ENCODE measurements at places on chromosomes 2 and 18. TPM values are rescaled to one million over a fixed set of nuclear protein-coding genes. Genes with fewer than 3 reads are reported as not detected.

SAG gene
- polyA plus RNA-seq = not detected

SERPINB5 gene
- polyA plus RNA-seq = not detected

CFC1 gene
- polyA plus RNA-seq = not detected

CCDC141 gene
- not detected for polyA plus RNA-seq

HNMT gene
- 259 TPM for polyA plus RNA-seq

Data from HepG2 (cell line).